ENCODE measurements at places on chromosomes 1 and 21.

DNA sequence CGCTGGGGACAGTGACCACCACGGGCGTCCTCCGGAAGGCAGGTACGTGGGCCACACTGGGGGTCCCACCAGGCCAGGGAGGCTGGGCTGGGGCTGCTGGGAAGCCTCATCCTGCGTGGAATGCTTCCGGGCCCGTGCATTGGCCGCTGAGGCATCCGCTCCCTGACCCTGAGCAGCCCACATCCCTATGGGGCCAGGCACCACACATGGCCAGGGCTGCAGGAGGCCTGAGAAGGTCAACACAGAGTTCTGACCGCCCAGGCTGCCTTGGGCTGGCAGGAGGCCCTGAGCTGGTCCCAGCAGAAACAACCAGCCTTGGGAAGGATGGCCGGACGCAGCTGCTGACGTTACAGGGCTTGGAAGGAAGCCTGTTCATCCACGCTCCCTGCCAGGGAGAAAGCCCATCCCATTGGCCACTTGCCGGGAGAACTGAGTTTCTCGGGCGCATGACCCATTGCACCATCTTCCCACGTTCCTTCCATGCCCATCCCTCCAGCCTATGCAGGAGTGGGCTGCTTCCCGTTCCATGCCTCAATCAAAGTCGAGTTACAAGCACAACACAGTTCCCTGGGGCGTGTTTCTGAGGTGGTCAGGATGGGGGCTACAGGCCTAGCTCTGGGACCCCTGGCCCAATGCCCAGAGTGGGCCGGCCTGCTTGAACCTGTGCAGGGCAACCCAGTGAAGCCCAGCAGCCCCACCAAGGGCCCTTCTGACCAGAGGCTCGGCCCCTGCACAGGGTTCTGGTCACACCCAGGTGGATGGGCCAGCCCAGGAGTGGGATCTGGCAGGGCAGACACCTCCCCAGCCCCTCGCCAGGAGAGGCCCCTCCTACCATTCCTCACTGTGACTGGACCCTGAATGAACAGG lies 31.7 kb downstream of the TRIM11 start:
- DNase-seq, result no peak

DNA sequence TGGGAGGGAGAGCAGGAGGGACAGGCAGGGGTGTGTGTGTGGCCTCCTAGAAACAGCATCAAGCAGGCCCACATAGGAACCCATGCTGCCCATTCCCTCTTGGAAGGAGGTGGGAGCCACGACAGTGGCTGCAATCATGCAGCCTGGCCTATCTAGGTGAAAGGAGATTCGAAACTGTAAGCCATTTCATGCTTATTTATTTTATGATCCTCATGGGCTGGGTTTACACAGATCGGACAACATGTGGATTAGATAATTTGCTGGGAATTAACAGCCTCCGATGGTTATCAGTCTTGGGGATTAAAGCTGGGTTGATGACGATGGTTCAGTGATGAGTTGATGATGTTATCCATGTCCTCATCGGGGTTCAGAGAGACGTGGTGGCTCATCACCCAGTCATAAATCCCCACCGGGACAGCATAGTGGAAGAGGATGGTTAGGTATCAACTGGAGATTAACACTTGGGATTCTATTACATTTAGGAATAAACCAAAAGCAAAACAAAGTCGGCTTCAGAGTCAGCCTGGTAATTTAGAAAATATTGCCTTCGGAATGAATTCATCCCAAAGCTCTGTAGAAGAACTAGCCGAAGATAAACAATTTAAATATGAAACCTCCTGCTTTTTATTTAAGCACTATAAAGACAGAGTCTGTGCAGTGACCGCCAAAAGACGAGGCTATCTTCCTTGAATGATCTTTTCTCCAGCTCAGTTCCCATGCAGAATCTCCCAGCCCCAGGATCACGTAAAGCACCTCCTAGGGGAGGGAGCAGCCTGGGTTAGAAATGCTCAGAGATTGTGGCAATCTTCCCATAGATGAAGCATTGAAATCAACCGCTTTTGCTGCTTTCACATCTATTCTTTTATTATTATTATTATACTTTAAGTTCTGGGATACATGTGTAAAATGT lies 252.8 kb downstream of the FOXD2 start:
- no peak for DNase-seq

GRCh38 chr1:228216371-228217320 lies 8.8 kb downstream of the OBSCN start:
- no peak for DNase-seq

DNA sequence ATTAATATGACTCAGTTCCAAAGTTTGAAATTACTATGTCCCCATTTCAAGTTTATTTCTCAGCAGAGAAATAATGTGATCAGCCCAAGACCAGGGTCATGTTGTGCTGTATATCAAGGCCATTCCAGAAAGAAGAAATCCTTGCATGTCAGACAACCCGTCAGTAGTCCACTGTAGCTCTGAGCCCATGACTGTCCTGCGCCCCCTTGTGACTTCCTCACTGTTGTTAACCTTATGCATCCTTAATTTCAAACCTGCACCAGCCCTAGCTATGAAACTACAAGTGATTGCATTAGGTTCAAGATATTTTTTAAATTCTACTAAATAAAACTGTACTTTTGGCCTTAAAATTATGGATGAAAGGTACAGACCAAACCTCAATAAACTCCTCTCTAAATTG lies 133.0 kb downstream of the LRRC7 start:
- no peak for DNase-seq

DNA sequence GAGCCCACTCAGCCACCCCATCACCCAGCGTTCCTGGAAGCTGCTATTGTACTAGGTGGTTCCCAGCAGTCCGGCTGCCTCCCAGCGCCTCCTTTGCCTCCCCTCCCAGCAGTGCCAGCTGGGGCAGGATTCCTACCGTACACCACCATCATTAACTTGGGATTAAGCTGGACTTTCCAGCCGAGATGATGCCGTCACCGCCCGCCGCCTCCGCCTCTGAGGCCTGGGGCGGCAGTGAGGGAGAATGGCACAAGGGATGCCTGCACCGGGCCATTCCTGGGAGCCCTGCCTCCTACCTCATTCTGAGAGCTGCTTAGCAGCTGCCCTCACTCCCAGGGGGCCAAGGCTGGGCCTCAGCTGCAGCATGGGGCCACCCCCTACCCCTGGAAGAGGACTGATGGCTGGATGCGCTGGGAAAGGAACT lies 13.2 kb downstream of the CNTN2 start:
- DNase-seq, result no peak

GRCh38 chr1:4396551-4396950 lies 257.9 kb upstream of the AJAP1 start:
- DNase-seq, result no peak

GRCh38 chr1:43348809-43349593 lies 9.8 kb upstream of the CDC20 start:
- no peak for DNase-seq

GRCh38 chr1:212135166-212135565 lies 99.6 kb downstream of the DTL start:
- DNase-seq, result no peak

DNA sequence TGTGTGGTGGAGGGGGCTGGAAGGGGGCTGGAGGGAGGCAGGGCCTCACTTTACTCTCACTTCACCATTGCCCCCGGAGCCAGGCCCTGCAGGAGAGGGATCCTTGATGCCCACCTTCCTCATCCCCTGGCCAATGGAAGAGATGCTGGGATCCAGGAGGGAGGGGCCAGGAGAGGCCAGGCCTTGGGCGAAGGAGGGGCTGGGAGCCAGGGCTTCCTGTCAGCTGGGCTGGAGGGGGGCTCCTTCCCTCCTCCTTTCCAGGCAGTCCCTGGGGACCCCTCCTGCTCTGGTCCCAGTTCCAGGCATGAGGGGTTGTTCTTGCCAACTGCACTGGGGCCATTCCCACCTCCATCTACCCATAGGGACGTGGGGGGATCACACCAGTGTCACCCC lies 5.7 kb downstream of the AHDC1 start:
- DNase-seq, result no peak
